ENCODE measurements at places on chromosomes 4 and X.
A peak's percentile ranks its signal among the peaks of the same experiment; 100 is the strongest.

- DNase-seq = no peak
Measured at GRCh38 chr4:88722276-88722780, 24.7 kb upstream of the NAP1L5 start.

GRCh38 chr4:183918696-183919095 lies 13.6 kb downstream of the STOX2 start:
- no peak for DNase-seq

DNA sequence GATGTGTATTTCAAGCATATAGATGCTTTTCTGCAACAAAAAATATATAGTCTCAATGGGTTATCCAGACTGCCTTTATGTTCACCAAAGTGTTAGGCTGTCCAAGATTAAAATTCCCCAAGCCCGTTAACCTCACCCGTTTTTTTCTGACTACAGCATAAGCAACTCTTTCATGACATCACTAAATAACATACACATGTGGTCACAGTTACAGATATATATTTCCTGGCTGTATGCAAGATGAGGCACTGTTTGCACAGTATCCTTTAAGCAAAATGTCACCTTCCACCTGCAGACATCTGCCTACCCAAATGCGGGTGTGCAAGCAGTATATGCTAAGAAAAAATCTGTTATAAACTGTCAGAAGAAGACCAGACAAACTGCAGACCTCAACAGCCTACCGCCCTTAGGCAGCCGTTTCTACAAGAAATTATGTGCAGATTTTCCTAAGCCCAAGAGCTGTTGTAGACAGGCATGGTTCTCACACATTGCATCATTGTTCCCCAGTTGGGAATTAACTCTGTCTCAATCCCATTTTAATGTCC lies 183.1 kb upstream of the MXRA5 start:
- DNase-seq = no peak

GRCh38 chrX:129932821-129933321 lies 26.9 kb downstream of the UTP14A start:
- DNase-seq = peak; percentile 2

- DNase-seq = no peak
Measured at GRCh38 chr4:27115221-27115620, 254.6 kb downstream of the STIM2 start.

DNA sequence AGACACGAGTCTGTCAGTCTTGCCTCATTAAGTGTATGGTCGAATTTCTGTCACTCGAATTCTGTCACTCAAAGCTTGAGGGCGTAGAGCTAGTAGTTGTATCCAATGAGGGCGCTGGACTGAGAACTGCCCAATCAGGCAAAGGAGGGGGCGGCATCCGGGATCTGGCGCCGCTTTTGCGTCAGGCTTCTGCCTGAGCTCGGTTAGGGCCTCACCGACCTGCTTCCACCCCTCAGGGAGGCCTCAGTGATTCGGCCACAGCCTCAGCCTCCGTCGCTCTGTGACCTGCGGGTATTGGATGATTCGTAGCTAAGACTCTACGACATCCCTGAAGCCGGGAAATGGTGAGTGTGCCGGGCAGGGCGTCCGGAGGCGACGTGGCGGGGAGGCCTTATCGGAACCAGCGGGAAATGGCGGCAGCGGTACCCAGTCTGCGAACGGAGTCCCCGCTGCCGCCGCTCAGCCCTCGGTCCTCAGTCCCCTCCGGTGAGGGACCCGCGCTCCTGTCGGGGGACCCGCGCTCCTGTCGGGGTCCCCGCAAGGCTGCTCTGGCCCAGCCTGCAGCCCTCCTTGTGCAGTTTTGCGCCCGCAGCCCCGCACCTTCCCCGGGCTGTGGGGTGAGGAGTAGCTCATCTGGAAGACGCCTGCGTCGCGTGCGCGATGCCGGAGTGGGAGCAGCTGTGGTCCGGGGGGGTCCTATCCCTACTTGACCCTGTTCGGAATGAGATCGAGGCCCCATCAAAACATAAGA lies 88.3 kb downstream of the ZNF718 start:
- peak; percentile 58 for DNase-seq

- no peak for DNase-seq
Measured at GRCh38 chr4:15778289-15779241, at the start of gene CD38. TSS of gene CD38 (plus strand) at chr4:15778328. CDS start at chr4:15778415, 87 bp downstream.
